ENCODE measurements at places on chromosomes 13 and 19. TPM values are rescaled to one million over a fixed set of nuclear protein-coding genes. Genes with fewer than 3 reads are reported as not detected.

DNA sequence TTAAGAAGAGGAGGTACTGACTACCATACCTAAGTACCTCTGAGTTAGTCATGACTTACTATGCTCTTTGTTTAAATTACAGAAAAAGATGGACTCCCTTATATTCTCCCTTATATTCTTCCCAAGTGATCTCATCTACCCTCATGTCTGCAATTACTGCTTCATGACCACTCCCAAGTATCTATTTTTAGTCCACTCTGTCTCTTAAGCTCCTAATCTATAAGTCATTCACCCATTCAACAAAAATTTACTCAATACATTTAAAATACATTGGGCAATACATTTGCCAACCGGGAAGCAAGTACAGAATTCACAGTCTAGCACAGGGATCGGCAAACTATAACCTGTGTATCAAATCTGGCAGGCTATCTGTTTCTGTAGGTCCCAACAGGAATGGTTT lies 42.6 kb downstream of the KPNA3 start:
- no peak for DNase-seq

DNA sequence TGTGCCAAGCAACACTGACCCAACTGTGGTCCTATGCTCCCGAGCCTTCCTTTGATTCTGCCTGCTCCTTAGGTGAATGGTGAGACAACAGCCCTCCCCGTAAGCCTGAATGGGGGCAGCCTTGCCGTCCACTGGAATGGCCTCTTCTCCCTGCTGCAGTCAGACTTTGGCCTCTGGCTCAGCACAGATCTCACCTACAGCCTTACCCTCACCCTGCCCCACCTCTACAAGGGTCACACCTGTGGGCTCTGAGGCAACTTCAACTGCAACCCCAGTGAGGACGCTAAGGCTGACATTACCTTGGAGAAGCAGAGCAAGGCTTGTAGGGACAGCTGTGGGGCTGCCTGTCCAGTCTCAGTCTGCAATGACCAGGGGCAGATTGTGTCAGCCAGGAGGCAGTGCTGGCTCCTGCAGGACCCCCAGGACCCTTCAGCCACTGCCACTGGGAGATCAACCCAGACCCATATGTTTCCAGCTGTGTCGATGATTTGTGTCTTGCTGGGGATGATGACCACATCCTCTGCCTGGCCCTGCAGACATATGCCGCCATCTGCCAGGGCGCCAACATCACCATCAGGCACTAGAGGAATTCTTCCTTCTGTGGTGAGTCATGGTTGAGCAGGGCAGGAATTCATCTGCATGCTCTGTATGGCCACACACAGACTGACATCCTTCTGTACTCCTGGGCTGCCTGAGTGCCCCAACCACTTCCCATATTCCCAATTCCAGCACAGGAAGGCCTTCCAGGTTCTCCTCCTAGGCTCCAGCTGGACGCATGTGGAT lies 27.3 kb upstream of the FXYD3 start:
- DNase-seq, result no peak

- no peak for DNase-seq
These were observed 3.8 kb downstream of the CD22 start for GRCh38 chr19:35332817-35333216.

GRCh38 chr13:95457294-95457693 lies 95.2 kb upstream of the CLDN10 start:
- no peak for DNase-seq

PEG3 gene
- polyA plus RNA-seq, result 0.12 TPM

CEBPA gene
- polyA plus RNA-seq, result 0.15 TPM

LATS2 gene
- 19.6 TPM for polyA plus RNA-seq

- no peak for DNase-seq
These were observed 7.7 kb upstream of the RNF113B start for GRCh38 chr13:98184792-98185191.

NOVA2 gene
- 1.9 TPM for polyA plus RNA-seq

GRCh38 chr13:30332456-30333143 lies 25.2 kb upstream of the KATNAL1 start:
- no peak for DNase-seq

DNA sequence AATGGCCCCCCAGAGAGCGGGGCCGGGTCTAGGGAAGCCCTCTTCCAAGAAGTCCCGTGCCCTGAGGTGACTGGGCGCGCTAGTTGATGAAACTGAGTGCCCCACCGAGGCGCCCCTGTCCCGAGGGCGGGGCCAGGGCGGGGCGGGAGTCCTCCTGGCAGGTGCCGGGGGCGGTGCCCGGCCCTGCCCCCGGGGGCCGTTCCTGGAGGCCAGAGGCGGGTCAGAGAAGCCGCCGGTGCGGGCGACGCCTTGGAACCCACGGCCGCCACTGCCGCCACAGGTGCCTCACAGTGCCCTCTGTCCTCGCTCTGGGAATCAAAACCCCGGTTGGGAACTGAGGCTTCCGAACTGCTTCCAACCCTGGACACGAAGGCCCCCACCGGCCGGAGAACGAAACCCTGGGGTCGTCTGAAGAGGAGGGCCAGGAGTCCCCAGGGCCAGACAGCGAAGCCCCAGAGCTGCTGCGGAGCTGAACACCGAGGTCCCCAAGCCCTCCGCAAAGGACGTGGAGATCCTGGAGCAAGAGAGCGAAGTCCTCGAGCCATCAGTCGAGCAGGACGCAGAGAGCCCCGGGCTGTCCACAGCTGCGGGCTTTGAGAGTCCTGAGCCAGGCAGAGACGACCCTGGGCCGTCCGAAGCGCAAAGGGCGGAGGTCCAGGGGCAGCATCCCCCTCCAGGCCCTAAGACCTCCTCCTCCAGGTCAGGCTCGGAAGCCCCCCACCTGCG lies at the start of gene MISP3:
MISP3 (plus strand) TSS at position 252 of the 726 bp plus-strand sequence. CDS start 524 bp downstream, outside the sequence.
- peak; percentile 46 for DNase-seq

DNA sequence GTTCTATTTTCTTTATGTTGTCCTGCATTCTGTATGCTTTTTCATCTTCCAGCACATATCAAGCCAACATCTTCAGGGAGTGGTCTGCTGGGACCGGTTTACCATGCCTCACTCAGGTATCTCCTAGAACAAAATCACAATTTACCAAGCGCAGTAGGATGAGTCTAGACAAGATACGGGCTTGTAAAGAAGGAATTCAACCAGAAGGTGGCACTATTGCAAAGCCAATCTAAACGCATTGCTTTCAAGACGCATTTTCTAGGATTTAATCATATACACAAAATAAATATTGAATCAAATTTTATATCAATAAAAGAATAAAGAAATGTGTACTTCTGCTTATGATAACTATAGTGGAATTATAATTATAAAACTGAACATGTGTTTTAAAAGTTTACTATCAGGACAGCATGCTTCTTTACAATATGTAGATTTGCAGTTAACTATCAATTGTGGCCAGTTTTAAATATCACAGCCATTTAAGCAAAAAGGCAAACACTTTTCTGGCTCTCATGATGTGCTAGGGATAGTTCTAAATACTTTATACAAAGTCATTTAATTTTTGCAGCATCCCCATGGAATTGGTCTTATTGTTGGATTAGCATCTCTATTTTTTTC lies 16.1 kb upstream of the TPP2 start:
- peak; percentile 54 for DNase-seq

GRCh38 chr13:103130146-103130545 lies 63.9 kb upstream of the SLC10A2 start:
- no peak for DNase-seq

KLK3 gene
- not detected for polyA plus RNA-seq

GRCh38 chr19:6448045-6448444 lies 11.5 kb downstream of the SLC25A23 start:
- DNase-seq, result no peak

DNA sequence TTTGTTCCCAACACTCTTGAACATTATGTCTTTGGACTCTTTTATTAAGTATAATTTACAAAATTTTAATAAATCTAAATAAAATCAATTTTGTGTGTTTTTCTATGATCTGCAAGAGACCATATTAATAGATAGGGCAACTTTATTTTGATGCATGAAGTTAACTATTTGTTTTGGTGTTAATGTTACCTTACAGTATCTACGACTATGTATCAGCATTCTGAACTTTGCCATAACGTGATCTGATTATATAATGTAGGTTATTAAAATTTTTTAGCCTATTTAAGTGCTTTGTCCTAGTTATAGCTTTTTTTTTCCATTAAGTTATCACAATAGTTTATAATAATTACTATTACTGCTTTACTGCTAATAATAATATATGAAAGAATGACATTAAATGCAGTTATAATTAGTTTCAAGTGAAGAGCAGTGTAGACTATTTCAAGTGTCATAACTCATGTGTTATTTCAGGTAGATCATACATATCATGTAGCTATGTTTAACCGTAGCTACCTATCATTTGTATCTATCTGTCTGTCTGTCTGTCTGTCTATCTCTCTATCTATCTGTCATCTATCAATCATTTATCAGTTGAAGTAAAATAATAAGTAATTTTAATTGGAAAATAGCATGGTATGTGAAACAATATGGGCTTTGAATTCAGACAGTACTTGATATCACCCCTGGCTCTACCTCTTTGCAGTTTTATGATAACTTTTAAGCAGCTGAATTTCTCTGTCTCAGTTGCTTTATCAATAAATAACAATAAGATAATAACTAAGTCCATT lies 229.7 kb downstream of the GPC5 start:
- DNase-seq, result no peak

LDLR gene
- 20.7 TPM for polyA plus RNA-seq

PSG3 gene
- 0.07 TPM for polyA plus RNA-seq

ZNF132 gene
- polyA plus RNA-seq, result 1.3 TPM

CSNK1A1L gene
- polyA plus RNA-seq, result not detected

DNA sequence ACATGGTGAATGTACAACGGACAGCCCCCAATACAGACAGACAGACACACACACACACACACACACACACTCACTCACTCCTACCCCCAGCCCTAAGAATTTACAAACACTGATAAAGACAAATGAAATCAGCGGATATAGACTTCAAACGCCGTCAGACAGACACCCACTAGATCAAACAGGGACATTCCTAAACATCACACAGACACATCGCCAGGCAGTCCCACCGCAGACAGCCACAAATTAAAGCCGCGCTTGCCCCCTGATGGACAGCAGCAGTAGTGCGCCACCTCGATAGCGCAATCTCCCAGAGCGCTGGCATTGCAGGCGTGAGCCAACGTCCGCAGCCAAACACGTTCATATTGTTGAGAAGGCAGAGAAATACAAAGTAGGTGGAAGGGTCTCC lies 24.7 kb upstream of the ADGRE1 start:
- peak; percentile 65 for DNase-seq

ZNF714 gene
- polyA plus RNA-seq, result 5.4 TPM

DNA sequence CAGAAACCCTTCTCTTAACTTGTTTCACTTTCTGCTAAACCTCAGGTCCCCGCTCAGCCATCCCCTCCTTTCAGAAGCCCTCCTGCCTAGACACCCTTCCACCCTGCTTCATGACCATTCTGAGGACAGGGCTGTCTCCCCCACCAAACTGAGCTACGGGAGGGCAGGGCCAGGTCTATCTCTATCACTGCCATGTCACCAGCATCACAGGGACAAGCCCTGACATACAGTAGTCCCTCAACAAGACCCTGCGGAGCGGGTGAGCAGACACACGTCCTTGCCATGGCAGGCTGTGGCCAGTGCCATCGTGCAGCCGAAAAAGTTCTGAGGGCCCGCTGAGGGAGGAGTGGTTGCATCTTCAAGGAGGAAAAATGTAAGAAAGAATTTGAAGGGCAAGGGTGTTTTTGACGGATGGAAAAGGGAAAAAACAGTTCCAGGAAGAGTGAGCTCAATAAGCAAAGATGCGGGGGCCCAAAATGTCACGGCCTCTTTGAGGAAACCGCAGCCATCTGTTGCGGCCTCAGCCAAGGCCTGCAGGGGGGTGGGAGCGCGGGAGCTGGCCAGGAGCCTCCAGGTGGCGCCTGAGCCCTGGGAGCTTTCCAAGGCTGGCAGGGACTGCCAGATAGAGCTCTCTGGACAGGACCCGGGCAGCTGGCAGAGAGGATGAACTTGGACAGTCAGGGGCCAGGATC lies 8.1 kb downstream of the PTGIR start:
- DNase-seq, result peak; percentile 90

All from SK-N-SH (cell line).